ENCODE measurements at places on chromosomes 13 and 19. TPM values are rescaled to one million over a fixed set of nuclear protein-coding genes. Genes with fewer than 3 reads are reported as not detected.

The CCDC70 gene
- not detected for total RNA-seq

The TMEM190 gene
- total RNA-seq, result 0.96 TPM

The SHANK1 gene
- total RNA-seq, result not detected

The ONECUT3 gene
- not detected for total RNA-seq

The SLC8A2 gene
- not detected for total RNA-seq

The PALM gene
- total RNA-seq, result under 0.01 TPM
